ENCODE measurements at places on chromosomes 3 and 15. TPM values are rescaled to one million over a fixed set of nuclear protein-coding genes. Genes with fewer than 3 reads are reported as not detected.

TP63 gene
- under 0.01 TPM for total RNA-seq

GALNT15 gene
- 8.4 TPM for total RNA-seq

PDCD6IP gene
- total RNA-seq, result 165 TPM

CHRM5 gene
- under 0.01 TPM for total RNA-seq

Measured in fibroblast of villous mesenchyme (primary cell).